Lower lobe of right lung (tissue), 2 donors: ENCODE measurements at places on chromosomes 1 and 21.

GRCh38 chr1:201026836-201027235, 3.3 kb upstream of the KIF21B start:
- DNase-seq: no peak

GRCh38 chr1:241473026-241473425, 46.5 kb downstream of the FH start:
- no peak for DNase-seq

DNA sequence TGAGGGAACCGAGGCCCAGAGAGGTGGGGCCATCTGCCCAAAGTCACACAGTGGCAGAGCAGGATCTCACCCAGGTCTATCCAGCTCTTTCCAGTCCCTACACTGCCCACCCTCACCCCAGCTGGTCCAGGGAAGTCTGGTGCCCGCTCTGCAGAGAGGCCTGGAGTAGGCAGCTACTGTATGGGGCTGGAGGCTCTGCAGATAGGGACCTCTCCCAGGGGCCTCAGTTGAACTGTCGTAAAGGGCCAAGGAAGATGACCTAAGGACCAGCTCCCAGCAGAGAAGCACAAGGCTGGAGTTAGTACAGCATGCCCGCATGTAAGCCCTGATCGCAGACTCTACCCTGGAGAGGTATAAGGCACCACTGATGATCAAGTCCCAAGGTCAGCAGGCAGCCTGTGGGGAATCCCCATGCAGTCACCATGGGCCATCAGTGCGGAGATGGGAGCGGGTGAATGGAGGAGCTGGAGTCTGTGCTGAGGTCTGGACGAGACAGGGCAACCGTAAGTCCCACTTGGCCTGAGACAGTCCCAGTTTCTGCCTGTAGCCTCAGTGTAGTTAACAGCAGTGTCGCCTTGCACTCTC, 320.2 kb downstream of the MATN1 start:
- no peak for DNase-seq

DNA sequence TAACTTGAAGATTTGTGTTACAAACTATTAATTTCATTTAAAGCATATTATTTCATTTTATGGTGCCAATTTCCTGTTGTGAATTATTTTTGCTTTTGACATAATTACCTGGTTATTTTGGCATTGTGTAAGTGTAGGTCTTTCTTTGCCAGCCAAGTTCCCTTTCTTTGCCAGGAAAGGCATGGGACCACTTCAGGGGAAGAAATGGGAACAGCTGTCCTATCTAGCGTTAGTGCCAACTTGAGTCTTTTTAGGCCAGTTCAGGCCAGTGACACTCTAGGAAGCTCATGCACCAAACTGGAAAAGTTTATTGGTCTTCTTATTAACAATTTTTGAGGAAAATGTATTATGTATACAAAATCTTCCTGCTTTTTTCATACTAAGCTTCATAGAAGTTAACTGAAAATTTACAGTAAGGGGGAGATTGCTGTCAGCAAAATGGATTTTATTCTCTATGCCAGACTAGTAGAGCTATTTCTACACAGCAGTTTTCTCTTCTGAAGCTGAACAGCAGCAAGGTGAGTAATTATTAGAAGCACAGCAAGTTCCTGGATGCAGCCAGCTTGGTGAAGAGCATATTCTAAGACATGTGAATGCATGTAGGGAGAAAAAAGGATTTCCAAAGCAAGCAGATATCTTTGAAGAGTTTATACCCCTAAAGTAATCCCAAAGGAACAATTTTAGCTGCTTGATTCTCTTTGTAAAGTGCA, 914.6 kb upstream of the ADGRL4 start:
- DNase-seq: no peak

GRCh38 chr1:187948170-187948794, 1119.5 kb downstream of the PLA2G4A start:
- no peak for DNase-seq

- no peak for DNase-seq
Observed at GRCh38 chr1:182080955-182081582, 19.6 kb upstream of the ZNF648 start.

DNA sequence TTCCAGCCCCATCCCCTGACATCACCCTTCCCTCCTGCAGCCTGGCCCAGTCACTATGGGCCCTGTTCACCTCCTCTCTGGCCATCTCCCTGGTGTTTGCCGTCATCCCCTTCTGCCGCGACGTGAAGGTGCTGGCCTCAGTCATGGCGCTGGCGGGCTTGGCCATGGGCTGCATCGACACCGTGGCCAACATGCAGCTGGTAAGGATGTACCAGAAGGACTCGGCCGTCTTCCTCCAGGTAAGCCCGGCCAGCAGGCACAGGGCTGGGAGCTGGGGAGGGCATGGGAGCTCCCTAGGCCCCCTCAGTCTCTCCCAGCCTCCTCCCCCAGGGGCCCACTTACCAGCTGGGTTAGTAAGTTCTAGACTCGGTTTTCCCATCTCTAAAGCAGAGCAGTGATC, 52.1 kb downstream of the ELK4 start:
- DNase-seq: no peak

- no peak for DNase-seq
Observed at GRCh38 chr1:62237950-62238374, 43.3 kb downstream of the L1TD1 start.

GRCh38 chr1:248627971-248628844, 6.7 kb downstream of the OR2T11 start:
- no peak for DNase-seq

- no peak for DNase-seq
Observed at GRCh38 chr21:38958323-38958705, 152.6 kb downstream of the ETS2 start.

GRCh38 chr1:3450202-3450863, 4.1 kb upstream of the ARHGEF16 start:
- DNase-seq: no peak

DNA sequence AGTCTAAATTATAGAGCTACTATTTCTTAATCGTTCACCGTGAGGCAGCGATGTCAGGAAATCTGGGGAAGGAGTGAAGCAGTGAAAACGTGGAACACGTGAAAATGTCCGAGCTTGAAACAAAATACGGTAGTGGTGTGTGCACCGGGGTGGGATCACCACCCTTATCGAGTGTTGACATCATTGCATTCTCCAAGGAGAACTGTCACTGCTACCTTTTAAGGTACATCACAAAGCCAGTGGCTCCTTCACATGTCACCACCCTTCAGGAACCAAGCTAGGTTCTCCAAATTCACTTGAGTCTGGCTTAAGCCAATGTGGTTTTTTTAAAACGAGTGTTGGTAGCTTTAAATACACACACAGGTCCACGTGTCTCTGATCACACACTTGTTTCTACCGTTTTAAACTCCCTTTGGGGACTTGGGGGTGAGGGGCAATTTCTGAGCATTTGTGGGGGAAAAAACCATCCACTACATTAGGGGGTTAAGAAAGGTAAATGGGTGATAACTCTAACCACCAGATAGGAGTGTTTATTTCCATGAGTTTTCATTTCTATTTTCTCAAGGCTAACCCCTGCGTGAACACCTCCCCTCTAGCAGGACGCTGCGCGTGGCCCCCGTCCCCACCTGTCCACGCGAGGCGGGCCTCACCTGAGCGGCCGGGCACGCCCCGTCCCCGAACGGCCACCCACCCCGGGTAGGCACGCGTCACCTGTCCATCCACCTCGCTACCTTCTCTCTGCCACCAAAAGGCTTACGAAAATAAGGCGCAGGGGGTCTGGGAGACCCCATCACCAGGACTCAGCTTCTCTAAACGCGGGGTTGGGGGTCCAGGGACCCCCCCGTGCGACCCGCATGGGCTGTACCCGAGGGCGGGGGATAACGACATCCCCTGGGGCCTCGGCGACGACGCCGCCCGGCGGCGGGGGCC, 978 bp downstream of the PRDM15 start:
- DNase-seq: peak; percentile 63

- DNase-seq: no peak
Observed at GRCh38 chr21:43361493-43362296, 65.2 kb downstream of the SIK1 start.

DNA sequence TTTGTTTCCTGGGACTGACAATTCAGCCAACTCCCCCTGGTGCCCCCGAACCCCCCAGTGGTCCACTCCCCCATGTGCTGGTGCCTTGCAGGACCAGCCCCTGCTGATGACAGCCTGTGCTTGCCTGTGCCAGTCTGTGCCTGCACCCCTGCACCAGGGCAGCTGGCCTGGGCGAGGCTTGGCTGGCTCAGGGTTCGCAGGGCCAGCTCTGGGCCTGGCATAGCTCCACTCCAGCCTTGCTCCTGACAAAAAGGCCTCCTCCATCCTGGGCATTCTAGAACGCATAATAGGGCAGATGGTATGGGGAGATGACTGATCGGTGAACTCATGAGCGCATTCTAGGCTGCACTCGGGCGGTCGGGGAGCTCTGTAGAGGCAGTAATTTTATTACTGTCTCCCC, 5.4 kb downstream of the CNTN2 start:
- DNase-seq: no peak
